ENCODE measurements at places on chromosomes 11 and 22.

- no peak for ATAC-seq
Measured at GRCh38 chr22:49655168-49655812, 172.4 kb downstream of the BRD1 start.

DNA sequence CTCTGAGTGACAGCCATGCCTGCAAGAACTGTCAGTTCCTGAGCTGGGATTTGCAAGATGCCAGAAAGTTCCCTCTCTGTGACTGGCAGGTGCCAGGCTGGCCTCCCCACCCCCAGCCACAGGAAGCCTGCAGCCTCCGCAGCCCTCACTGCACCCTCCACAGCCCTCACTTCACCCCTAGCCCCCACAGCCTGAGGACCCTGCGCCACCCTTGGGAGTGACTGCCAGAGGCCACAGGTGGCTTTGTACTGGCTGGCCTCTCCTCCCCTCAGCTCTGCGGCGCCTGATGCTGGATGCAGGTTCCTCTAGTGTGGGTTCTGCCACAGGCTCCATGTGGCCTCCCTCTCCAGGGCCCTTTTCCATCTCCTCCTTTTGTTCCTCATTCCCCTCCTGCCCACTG, 28.7 kb downstream of the MPPED1 start:
- no peak for ATAC-seq

GRCh38 chr11:113261709-113262475, 52.5 kb upstream of the TTC12 start:
- peak; percentile 43 for ATAC-seq

DNA sequence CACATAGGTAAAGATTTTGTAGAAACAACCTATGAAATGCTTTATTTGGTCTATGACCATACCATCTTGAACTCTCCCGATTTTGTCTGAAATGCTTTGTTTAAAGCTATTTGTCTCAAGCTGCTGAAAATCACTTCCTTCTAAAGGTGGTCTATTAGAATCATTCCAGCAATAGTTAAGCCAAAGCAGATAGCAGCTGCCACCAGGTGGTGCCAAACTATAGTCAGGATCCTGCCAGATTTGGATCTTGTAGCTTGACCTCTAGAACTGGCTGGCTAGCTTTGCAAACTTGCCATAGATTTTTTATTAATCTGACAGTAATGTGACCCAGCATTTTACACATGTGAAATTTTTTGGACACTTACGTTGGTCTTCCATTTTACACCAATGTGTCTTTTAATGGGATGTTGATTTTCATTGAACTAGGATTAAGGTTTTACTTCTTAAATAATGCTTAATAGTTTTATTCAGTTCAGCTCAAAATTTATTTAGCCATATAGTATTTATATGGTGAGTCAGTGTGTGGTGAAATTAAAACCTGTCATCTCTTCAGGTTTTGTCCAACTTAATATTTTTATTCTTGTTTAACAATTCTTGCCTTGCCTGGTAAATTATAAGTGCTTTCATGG, 19.7 kb downstream of the CTR9 start:
- peak; percentile 43 for ATAC-seq

GRCh38 chr22:40450616-40451015, 80.2 kb downstream of the SGSM3 start:
- ATAC-seq, result no peak

- ATAC-seq, result no peak
Measured at GRCh38 chr11:15764326-15764725, 592.0 kb downstream of the SOX6 start.

GRCh38 chr22:44588348-44588747, 90.3 kb upstream of the RTL6 start:
- no peak for ATAC-seq

DNA sequence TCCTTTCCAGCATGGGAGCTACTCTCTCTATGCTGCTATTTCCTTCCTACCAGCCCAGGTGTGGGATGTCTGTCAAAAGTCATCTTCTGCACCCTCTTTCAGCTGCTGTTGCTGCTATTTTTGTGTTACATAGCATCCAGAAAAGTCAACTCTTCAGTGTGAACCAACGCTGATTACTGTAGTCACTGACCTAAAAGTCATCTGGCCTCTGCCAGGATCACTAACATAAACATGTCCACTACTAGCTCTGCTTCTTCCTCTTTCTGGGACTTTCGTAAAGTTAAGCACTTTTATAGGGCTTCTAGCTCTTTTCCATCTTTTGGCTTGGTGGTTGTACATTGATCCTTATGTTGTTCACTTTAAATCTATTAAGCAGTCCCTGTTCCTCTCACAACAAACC, 90.2 kb upstream of the CARD18 start:
- no peak for ATAC-seq
